Stimulated activated CD4-positive, alpha-beta T cell treated with anti-CD3 and anti-CD28 coated beads, Interleukin-4, amount 100 ng/mL, for 48 hours (primary cell): ENCODE measurements at places on chromosomes 1 and 21.
A peak's percentile ranks its signal among the peaks of the same experiment; 100 is the strongest.

DNA sequence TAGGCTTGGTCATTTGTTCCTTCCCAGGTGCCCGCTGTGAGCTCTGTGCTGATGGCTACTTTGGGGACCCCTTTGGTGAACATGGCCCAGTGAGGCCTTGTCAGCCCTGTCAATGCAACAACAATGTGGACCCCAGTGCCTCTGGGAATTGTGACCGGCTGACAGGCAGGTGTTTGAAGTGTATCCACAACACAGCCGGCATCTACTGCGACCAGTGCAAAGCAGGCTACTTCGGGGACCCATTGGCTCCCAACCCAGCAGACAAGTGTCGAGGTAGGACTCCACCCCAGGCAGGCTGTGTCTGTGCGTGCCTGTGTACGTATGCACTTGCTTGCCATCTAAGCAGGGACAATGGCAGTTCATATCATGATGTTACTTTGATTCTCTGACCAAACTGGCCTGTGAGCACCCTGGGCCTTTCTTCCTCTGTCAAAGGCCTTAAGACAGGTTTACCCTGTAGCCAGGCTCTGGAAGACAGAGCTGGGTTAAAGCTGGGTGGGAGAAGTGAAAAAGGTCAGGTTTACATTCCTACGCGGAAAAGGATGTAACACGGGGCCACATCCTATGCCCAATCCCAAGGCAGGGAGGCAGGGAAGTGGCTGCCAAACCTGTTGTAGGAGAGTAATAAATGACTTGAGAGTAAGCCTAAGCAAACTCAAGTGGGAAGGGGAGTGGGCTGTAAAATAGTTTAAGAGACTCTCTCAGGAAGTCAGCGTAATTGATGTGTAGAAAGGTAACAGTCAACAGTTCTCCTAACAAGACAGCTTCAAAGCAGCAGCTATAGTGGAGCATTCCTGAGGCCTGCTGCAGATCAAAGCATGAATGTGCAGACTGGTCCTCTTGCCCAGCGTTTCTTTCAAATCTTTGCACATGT, 42.5 kb downstream of the LAMC2 start:
- no peak for DNase-seq

- DNase-seq = no peak
Observed at GRCh38 chr21:21241391-21241790, 243.2 kb downstream of the NCAM2 start.

DNA sequence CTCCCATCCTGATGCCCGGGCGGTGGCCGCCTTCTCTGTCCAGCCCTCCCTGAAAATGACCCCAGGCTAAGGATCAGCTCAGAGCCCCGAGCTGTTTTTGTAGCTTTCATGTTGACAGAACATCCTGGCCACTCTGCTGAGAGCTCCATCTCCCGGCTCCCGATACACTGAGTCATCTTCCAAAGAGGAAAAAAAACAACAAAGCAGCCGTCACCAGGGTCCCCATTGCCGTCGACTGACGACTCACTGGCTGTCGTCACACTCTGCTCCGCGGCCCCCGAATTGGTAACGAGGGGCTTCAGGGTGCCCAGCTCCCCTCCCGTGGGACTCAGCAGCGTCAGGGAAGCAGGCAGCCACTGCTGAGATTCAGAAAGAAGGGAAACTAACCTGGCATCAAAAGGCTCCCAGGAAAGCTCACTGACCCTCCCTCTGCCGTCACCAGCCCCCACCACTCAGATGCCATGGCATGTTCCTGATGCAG, 67.2 kb downstream of the CD46 start:
- no peak for DNase-seq

- no peak for DNase-seq
Observed at GRCh38 chr21:31161157-31161556, 122.9 kb upstream of the KRTAP19-8 start.

DNA sequence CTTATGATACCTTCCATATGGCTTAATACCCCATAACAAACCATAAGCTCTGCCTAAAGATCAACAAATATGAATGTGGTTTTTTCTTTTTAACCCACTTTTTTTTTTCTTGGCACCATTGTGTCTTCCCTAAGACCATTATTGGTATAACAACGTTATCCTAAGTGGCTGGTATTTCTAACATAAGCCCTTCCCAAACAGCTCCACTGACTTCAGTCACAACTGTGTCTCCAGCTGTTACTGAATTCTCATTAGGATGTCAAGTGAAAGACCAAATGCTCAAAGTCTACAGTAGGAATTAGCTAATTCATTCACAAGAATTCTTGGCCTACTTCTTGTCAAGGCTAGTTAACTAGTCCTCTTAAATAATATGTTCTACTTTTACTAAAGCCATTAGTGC, 4.2 kb upstream of the RXRG start:
- DNase-seq = no peak

- DNase-seq = no peak
Observed at GRCh38 chr1:203168256-203168786, 7.3 kb downstream of the MYBPH start.

DNA sequence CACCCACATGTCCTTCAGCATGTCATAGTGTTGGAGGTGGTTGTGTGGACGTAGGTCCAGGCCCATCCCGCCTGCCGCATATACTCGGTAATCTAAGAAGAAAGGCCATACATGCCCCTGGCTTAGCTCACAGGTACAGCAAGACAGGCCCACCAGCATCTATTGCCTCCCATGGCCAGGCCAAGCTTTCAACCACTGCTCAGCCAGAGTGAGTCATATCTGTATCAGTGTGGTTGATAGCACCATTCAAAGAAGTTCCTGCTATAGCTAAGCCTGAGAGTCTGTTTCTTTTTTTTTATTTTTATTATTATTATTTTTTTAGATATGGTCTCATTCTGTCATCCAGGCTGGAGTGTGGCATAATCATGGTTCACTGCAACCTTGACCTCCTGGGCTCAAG, 17.0 kb downstream of the KLHDC8A start:
- no peak for DNase-seq

DNA sequence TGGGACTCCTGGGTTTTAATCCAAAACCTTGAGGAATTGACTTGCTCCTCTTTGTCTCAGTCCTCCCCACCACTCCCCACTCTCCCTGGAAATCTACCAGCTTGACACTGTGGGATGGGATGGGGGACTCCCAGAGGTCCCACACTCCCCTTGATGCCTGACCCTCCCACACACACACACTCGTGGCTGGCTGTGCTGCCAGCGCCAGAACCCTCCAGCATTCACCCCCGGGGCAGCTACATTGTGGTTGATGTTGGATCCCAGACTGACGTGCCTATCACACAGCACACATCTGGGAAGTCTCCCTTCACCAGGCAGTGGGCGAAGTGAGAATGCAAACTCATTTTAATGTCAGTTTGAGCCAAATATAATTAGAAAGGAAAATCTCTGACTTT, 10.0 kb downstream of the KIRREL1 start:
- DNase-seq = no peak

- DNase-seq = no peak
Observed at GRCh38 chr1:111707906-111708305, 31.3 kb downstream of the INKA2 start.

DNA sequence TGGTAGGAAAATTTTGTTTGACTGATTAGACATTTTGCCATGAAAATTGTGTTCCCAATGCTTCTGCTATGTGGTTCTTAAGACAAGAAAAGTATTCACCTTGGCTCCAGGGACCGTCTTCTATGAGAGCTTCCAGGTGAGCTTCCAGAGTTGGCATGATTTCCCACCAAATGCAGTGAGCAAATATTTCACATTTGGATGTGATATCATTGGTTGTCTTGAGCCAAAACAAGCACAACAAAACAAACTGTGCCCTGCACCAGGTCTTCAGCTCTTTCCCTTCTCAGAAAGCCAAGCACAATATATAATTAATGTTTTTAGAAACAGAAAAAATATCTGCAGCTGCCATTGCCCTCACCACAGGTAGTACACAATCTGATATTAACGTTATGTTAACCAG, 1009.0 kb downstream of the PLA2G4A start:
- DNase-seq = no peak

DNA sequence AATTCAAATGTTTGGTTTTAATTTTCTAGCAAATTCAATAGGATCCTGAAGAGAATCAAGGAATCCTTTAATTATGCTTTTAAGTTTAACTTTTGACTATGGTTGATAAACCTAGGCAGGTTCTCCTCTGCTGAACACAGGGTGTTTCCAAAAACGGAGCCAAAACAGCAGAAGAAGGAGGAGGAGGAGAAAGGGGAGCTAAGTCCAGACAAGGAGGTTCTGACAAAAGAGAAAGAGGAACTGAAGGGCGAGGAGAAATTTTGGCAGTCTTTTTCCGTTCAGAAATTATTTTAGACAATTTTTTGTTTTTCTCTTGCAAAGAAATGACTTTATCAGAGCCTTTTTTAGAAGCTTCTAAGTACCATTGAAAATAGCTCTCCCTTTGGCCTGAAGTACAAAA, 33.2 kb upstream of the FNBP1L start:
- no peak for DNase-seq

DNA sequence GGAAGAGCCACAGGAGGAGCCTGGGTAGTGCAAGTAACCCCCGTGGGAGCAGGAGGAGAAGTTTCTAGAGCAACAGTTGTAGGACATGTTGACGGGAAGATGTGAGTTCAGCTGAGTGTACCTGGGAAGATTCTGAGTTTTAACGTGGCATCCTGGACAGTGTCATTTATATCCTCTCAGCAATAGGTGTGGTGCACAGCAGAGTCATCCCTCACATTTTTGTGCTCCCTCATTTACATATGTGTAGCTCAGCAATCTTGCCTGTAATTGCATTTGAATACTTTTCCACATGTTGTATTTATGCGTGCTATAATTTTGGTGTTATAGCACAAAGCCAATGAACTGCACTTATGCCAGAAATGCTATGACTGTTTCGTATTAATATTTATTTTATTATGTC, at the start of gene KRTAP13-3:
Gene KRTAP13-3 (minus strand): TSS at position 101 of the 400 bp plus-strand sequence. CDS start 14 bp downstream, at position 87.
- DNase-seq = no peak

DNA sequence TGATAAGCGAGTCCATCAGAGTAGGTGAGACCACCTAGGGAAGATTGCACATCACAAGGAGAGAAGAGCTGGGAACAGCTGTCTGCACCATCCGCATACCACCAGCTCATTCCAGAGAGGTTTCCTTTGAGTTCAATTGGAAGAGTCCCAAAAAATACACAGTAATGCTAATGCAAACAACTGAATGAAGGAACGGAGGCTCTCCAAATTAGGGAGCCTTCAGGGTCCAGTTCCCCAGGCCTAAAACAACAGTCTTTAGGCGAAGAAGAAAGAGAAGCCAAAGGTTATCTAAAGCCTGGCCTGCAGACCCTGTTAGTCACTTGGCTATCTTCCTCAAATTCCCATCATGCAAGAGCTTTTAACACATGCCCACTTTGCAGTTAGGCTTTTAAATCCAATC, 246.4 kb downstream of the PBX1 start:
- no peak for DNase-seq

GRCh38 chr1:116879478-116880133, 30.1 kb upstream of the PTGFRN start:
- no peak for DNase-seq

- DNase-seq = no peak
Observed at GRCh38 chr21:33539616-33540015, 2.3 kb downstream of the GART start.

- DNase-seq = no peak
Observed at GRCh38 chr1:32878183-32878582, 7.5 kb upstream of the FNDC5 start.

DNA sequence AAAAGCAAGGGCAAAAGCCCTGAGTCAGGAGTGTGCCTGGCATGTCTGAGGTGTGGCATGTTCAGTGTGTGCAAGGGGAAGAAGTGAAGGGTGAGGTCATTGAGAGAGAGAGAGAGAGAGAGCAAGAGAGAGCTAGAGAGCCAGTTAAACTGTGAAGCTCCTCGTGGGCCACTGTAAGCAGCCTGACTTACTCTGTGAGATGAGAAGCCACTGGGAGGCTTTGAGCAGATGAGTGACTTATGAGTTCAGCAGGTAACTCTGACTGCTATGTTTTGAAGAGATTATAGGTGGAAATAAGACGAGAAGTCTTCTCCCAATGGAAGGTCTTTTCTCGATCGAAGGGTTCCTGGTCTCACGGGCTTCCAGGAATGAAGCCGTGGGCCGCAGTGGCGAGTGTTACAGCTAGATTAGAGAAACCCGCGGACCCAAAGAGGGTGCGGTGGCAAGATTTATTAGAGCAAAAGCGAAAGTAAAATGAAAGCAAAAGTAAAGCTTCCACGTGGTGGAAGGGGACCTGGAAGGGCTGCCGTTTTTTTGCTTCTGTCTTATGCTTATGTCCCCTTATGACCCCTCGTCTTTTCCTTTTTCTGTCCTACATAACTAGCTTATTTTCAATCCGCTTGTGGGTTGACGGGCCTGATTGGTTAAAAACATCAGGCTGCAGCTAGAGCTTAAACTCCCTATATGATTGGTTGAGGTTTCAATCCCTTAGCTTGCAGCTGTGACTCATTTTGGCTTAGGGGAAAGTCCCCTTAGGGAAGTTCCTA, 323.1 kb upstream of the FAM78B start:
- DNase-seq = peak; percentile 16
